ENCODE measurements at places on chromosomes 1 and 21.

- DNase-seq, result no peak
These were observed 25.7 kb downstream of the PRMT2 start for GRCh38 chr21:46661211-46661625.

DNA sequence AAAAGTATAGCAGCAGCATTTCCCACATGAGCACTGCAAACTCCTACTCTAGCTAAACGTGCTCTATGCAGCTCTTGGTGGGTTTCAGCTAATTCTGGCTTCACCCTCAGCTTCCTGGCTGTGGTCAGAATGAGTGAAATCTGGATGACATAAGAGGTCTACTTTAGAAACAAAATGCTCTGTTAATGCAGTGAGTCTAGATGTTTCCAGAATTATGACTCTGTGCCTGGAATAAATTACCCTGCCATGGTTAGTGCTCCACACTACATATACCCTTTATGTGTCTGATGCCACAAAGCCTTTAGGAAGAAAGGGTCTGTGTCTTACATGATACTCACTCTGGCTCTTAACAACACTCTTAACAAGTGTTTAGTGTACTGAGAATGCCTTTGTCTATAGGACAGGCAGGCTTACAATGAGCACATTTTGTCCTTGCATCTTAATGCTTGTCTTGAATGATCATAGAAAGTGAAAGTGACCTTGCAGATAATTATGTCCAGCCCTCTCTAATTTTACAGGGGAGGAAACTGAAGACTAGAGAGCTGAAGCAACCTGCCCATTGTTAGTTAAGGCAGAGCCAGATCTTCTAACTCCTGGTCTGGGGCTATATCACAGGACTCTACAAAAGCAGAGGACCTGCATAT, 9.2 kb downstream of the S100A10 start:
- DNase-seq, result no peak

DNA sequence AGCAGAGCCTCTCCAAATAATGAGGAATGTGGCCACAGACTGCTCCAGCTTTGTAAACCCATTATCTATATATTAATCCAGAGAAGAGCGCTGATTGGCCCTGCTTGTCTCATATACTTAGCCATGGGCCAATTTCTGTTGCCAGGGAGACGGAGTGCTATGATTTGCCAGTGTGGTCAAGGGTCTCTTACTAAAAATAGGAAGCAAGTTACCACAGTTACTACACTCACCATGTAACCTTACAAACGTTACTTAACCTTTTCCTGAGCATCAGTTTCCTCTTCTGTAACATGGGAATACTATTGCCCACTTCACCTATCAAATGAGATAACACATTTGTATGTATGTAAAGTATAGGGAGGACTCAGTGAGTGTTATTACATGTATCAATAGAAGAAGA, 7.7 kb upstream of the S100A2 start:
- DNase-seq, result no peak

DNA sequence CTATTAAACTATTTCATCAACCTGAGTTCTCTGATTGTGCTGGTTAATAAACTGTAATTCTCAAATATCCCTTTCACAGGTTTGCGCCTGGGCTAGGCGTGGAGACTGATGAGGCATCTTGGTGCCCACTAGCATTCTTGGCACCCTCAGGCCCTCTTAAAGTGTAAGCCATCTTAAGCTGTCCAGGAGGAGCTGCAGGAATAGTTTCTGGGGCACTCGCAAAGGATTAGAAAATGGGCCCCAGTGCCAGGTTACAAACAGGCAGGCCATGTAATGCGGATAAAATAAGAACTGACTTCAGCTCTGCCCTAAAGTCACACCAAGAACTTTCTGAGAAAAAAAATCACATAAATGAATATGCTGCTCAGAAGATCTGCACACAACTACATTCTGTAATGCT, 1.1 kb downstream of the CASQ2 start:
- DNase-seq, result no peak

GRCh38 chr1:16055613-16056520, 12.3 kb downstream of the CLCNKB start:
- peak; percentile 75 for DNase-seq

DNA sequence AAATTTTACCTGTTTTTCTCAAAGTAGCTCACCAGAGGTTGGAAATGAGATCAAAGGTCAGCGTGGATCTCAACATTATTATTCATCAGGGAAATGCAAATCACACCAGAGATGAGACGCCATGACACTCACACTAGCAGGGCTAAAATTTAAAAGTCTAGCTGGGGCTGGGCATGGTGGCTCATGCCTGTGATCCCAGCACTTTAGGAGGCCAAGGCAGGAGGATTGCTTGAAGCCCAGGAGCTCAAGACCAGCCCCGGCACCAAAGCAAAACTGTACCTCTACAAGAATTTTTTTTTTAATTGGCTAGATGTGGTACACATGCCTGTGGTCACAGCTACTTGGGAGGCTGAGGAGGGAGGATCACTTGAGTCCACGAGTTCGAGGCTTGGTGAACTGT, 41.4 kb upstream of the PCBP3 start:
- DNase-seq, result no peak

DNA sequence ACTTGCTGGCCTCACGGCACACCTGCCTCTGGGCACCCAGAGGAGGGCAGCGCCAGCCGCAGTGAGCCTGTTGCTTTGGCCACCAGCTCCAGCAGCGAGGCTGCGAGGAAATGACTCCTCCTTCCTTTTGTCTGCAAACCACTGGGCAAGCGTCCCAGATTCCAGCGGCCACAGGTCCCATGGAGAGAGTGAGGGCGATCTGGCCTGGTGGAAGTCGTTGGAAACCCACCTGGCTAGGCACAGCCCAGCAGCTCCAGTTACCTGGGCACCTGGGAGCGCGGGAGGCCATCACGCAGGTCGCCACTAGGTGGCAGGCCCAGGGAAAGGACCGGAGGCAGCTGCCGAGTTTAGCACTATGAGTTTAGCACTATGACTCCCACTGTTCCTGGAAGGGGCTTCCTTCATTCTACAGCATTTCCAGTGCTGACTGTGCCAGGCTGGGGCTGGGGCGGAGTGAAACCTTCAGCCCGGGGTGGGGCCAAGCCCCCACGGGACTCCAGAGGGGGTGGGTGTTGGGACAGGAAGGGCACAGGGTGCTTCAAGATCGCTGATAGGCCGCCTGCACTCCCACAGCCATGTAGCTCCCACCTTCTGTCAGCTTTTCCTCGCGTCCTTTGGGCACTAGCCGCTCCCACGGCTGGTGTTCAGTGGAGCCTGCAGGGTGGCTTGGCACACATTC, 1.1 kb upstream of the ESPN start:
- peak; percentile 54 for DNase-seq

DNA sequence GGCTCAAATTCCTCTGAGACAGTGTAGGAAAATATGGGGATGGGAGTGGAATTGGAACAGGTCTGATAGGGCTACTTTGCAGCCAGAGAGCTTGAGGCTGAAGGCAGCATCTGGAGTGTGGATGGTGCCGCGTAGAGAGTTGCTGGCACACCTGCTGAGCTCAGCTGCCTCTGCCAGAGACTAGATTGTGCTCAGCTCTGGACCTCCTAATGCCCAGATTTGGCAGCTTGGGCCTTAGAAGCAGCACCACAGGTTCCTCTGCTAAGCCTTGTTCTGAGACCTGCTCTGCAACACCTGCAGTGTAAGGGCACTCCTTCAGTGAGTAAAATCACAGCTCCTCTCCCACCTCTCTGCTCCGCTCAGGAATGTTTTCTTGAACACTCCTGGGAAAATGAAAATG, 23.3 kb downstream of the ACOT11 start:
- no peak for DNase-seq

- no peak for DNase-seq
These were observed 3.2 kb downstream of the MIB2 start for GRCh38 chr1:1618396-1619068.

DNA sequence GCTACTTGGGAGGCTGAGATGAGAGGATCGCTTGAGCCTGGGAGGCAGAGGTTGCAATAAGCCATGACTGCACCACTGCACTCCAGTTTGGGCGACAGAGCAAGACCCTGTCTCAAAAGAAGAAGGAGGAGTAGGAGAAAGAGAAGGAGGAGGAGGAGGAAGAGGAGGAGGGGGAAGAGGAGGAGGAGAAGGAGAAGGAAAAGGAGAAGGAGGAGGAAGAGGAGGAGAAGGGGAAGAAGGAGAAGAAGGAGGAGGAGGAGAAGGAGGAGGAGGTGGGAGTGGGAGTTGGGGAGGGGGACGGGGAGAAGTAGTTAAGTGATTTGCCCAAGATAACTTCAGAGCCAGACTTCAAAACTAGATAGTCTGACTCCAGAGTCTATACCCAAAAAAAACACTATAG, 55.5 kb upstream of the FOXD3 start:
- no peak for DNase-seq

- no peak for DNase-seq
These were observed 16.2 kb upstream of the RGS1 start for GRCh38 chr1:192559115-192560006.

DNA sequence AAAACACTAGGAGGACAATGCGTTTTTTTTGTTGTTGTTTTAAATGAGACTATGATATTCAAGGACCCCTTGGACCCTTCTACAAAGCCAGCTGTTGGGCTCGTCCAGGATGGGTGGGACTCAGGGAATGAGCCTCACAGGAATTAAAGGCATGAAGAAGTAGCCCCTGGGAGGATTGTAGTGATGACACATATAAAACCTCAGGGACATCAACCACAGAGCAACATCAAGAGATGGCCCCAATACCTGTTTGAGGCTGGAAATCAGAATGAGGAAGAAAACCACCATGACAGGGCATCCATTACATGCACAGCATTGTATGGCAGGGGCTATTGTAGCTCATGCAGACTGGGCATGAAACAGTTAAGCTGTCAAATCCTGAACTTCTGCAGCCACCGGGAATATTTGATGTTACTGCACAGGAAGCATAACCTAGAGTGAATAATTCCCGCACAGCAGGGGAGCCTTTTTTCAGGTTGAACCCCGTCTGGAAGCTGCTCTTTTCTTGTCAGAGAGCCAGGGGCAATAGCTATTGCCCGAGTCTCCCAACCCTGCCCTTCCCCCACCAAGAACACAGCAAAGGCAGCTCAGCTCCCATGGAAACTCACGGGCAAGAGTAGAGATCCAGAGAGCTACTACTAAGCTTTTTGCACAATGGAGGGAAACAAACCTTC, 140.2 kb upstream of the FGGY start:
- no peak for DNase-seq

DNA sequence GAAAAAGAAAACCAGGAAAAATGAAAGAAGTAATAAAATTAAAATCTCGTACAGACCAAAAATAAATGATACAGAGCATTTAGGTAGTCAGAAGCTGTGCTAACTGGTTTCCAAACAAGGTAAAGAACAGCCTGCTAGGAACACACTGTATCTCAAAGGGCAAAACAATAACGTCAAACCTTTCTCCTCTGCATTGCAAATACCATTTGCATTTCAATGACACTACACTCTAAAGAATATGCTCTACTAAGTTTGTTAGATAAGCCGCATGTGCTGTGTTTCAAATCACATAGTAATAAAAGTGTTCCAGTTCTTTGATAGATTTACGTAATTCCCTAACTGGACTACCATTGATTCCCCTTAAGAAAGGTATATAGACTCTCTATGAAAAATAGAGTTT, 648.8 kb downstream of the PLA2G4A start:
- no peak for DNase-seq

GRCh38 chr1:226185141-226186036, 1.2 kb downstream of the ACBD3 start:
- DNase-seq, result no peak

- DNase-seq, result no peak
These were observed 10.3 kb downstream of the SHISA4 start for GRCh38 chr1:201898992-201899391.

DNA sequence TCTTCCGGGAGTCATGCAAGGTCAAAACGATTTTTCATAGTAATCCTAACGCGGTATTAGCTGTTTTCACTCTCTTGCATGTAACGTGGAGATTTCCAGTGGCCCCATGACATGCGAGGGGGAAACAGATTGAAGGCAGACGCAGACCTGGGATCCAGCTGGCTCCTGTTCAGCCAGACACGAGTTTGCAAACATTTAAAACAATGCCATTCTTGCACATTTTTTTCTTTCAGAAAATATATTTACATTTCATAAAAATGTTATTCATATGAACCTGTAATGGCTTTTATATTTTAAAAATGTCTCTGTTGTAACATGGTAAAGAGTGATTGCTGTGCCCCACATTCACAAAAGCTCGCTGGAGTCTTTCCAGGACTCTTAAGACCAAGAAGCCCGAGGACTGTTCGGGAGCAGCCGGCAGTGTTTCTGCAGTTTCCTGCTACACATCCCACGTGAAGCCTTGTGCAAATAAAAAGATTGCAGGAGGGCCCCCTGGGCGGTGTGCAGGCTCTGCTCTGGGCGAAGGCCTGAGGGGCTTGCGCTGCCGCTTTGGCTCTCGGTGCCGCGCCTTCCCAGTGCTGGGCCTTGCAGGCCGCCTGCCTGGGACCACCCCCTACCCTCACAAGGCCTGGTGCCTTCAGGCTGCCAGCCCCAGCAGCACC, 184.9 kb downstream of the DYRK1A start:
- DNase-seq, result no peak
